ENCODE measurements at places on chromosomes 7 and 10. TPM values are rescaled to one million over a fixed set of nuclear protein-coding genes. Genes with fewer than 3 reads are reported as not detected.
A peak's percentile ranks its signal among the peaks of the same experiment; 100 is the strongest.

Gene STEAP1
- total RNA-seq: 19.2 TPM

Gene SMKR1
- not detected for total RNA-seq

Gene SPOCK2
- 4.5 TPM for total RNA-seq

Gene CADPS2
- total RNA-seq: 67.5 TPM

Gene SPDYE16
- 0.73 TPM for total RNA-seq

Gene PSMC2
- 93.7 TPM for total RNA-seq

DNA sequence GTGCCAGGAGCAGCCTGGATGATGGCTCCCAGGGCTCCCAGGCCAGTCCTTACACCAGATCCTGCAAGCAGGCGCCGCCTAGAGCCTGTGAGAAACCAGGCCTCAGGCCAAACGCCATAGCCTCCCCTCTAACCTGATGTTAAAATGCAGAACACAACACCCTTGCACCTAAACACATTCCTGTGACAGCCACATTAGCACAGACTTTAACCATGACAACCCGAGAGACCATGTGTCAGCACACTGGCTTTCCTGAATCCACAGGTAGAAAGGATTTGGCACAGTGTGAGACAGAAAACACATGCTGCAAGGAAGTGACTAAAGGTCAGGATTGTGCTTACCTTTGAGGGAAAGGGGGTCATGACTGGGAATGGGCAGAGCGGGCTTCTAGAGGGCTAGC is 59.9 kb downstream of the SGMS1 start:
- H3K4me1 ChIP-seq: no peaks in the 10 kb centered on the region
- H3K27me3 ChIP-seq: no peaks in the 10 kb centered on the region
- H3K36me3 ChIP-seq: no peaks in the 10 kb centered on the region
- DNase-seq: no peak
- no peak overlapping the region for H3K27ac ChIP-seq
- H3K4me3 ChIP-seq: no peak overlapping the region

DNA sequence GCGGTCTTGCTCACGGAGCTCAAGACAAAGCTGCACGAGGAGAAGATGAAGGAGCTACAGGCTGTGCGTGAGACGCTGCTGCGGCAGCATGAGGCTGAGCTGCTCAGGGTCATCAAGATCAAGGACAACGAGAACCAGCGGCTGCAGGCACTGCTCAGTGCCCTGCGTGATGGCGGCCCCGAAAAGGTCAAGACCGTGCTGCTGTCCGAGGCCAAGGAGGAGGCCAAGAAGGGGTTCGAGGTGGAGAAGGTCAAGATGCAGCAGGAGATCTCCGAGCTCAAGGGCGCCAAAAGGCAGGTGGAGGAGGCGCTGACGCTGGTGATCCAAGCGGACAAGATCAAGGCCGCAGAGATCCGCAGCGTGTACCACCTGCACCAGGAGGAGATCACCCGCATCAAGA is 51.4 kb downstream of the JAKMIP3 start:
- no peak for DNase-seq
- H3K27me3 ChIP-seq: no peaks in the 10 kb centered on the region
- no peaks in the 10 kb centered on the region for H3K36me3 ChIP-seq

DNA sequence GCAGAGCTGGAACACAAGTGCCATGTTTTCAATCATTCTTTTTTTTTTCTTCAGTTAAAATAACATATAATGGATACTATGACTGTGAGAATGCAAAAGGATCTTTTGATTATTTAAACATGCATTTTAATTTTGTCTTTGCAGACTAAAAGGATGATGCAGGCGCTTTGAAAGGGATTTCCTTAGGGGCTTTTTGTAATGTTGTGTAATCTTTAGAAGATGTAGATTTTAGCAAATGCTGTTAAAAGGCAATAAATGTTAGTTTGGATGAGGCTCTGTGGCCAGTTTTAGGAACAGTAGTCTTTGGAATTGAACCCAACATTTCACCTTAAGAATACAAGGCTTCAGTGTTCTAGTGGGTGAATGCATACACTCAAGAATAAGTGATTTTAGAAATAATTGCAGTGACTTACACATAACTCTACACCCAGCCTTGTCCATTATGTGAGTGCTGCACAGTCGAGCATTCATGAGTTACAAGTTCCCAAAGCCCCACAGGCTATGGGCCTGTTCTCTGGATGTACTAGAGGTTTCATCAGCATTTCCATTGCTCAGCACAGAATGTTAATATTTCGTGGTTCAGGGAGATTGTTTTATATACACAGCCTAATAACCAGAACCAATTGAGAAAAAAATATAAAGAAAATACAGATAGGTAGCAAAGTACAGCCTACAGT is 11.6 kb downstream of the PAPSS2 start:
- H3K4me3 ChIP-seq: no peak overlapping the region
- no peaks in the 10 kb centered on the region for H3K36me3 ChIP-seq
- no peaks in the 10 kb centered on the region for H3K27me3 ChIP-seq
- no peak overlapping the region for H3K27ac ChIP-seq
- DNase-seq: no peak
- H3K4me1 ChIP-seq: no peaks in the 10 kb centered on the region

DNA sequence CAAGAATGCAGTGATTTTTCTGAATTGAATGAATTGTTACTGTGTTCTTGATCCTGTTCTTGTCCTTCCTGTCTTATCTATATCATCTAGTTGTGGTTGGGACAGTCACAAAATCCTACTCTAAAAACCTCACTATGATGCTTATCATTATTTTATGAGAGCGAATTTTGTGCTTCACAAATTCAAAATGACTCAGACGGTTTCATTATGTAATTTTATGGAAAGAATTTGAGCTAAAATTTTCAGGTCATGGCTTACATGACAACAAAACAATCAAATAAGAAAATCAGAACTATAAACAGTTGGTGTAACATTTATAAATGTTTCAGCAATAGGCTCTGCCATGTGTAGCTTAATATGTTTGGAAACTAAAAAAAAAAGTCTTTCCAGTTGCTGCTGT is 6.9 kb downstream of the PRKAR2B start:
- H3K27me3 ChIP-seq: no peaks in the 10 kb centered on the region
- DNase-seq: no peak
- no peak overlapping the region for H3K4me3 ChIP-seq

DNA sequence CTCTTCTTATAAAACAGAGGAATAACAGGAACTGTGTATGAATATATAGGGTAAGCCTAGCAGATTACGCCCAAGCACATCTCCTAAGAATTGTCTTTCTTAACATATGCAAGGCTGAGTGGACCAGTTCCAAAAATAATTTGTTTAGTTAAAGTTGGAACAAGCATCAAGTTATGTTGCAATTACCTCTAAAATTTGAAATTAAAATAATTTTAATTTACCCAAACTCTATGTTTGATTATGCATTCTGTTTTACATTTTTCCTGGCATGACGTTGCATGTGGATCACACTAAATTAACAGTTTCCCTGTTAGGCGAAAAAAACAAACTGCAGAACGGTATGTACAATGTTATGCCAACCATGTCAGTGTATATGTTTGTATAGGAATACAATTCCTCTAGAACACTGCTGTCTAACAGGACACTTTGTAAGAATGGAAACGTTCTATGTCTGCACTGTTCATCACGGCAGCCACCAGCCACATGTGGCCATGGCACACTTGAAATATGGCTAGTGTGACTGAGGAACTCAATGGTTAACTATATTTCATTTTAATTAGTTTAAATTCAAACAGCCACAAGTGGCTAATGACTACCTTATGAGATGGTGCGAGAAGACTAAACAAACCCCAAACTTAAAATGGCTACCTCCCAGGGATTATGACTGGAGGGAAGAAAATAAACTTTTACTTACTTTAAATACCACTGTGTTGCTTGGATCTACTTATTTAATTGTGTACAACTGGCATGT is 281.1 kb upstream of the KLF14 start:
- DNase-seq: no peak
- H3K36me3 ChIP-seq: no peaks in the 10 kb centered on the region
- peaks cover 41% of the 10 kb centered on the region for H3K4me1 ChIP-seq
- peak overlapping the region; percentile 12 for H3K27ac ChIP-seq

- DNase-seq: no peak
- no peak within 1 kb of the TSS for H3K27ac ChIP-seq
- H3K36me3 ChIP-seq: no peaks in the 10 kb centered on the region
- peak within 1 kb of the TSS; percentile 36 for H3K4me3 ChIP-seq
- no peaks in the 10 kb centered on the region for H3K27me3 ChIP-seq
- H3K4me1 ChIP-seq: no peaks in the 10 kb centered on the region
Measured at GRCh38 chr7:4861673-4862072, at the start of gene PAPOLB. Gene PAPOLB (minus strand): TSS chr7:4862030. CDS start chr7:4861810, 220 bp downstream.

DNA sequence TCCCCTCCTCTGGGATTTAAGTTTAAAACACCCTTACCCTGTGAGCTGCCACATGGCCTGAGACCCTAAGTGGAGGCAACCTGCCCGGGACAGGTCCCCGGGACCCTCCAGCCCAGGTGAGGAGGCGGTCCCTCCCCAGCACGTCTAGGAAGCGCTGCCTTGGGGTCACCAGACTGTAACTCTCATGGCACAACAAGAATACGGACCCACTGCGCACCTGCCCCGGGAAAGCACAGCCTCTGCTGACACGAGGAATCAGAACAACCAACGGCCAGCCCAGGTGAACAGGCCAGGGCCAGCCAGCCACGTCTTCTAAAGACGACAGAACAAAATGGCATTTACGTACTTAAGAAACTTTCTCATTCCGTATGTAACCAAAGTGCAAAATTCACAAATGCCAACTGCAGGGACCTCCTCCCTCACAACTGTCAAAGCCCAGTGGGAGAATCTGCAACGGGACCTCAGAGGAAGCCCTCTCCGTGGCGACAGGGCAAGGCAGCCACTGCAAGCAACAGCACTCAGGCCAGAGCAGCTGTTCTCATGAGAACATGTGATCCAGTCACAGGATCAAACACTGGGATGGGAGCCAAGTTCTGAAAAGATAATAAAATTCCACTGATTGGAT is 208.4 kb downstream of the DIP2C start:
- no peak for DNase-seq
- no peaks in the 10 kb centered on the region for H3K36me3 ChIP-seq
- no peak overlapping the region for H3K27ac ChIP-seq
- H3K27me3 ChIP-seq: no peaks in the 10 kb centered on the region
- no peaks in the 10 kb centered on the region for H3K4me1 ChIP-seq

GRCh38 chr7:50431722-50432305 is 18.3 kb downstream of the FIGNL1 start:
- DNase-seq: no peak
- no peak overlapping the region for H3K27ac ChIP-seq
- no peaks in the 10 kb centered on the region for H3K27me3 ChIP-seq
- no peaks in the 10 kb centered on the region for H3K4me1 ChIP-seq
- no peak overlapping the region for H3K4me3 ChIP-seq
- H3K36me3 ChIP-seq: no peaks in the 10 kb centered on the region

DNA sequence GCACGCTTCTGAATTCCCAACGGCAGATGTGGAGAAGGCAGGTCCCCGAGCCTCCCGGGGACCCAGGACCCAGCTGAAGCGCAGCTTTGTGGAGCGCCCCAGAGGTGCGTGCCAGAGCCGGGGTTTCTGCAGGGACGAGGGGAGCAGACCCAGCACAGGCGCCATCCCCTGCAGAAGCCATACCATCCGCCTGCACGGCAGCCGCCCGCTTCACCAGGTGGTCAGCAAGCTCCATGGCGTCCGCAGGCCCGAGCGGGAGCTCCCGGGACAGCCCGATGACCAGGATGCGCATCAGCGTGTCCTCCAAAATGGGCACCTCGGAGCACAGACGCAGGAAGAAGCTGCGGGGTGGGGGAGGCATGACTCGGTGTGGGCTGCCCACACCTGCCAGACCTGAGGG is 10.6 kb downstream of the INTS1 start:
- H3K27me3 ChIP-seq: no peaks in the 10 kb centered on the region
- no peak overlapping the region for H3K27ac ChIP-seq
- H3K4me3 ChIP-seq: no peak overlapping the region

GRCh38 chr7:69476416-69476815 is 121.9 kb upstream of the AUTS2 start:
- DNase-seq: no peak
- no peaks in the 10 kb centered on the region for H3K4me1 ChIP-seq
- H3K27me3 ChIP-seq: no peaks in the 10 kb centered on the region
- H3K27ac ChIP-seq: no peak overlapping the region
- H3K36me3 ChIP-seq: no peaks in the 10 kb centered on the region
